BJ (cell line): ENCODE measurements at places on chromosomes 2 and 18. TPM values are rescaled to one million over a fixed set of nuclear protein-coding genes. Genes with fewer than 3 reads are reported as not detected.

ZC3H15 gene
- polyA plus RNA-seq, result 26.5 and 54.6 TPM in 2 replicates

DNA sequence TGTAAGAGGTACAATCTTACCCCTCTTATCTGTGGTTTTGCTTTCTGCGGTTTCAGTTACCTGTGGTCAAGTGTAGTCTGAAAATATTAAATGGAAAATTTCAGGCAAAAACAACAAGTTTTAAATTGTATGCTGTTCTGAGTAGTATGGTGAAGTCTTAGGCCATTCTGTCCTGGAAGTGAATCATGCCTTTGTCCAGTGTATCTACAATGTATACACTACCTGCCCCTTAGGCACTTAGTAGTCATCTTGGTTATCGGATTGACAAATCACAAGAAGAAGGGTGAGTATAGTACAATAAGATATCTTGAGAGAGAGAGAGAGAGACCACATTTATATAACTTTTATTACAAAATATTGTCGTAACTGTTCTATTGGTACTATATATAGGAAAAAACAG is 43.5 kb downstream of the RAB3GAP1 start:
- no peak for DNase-seq

DNA sequence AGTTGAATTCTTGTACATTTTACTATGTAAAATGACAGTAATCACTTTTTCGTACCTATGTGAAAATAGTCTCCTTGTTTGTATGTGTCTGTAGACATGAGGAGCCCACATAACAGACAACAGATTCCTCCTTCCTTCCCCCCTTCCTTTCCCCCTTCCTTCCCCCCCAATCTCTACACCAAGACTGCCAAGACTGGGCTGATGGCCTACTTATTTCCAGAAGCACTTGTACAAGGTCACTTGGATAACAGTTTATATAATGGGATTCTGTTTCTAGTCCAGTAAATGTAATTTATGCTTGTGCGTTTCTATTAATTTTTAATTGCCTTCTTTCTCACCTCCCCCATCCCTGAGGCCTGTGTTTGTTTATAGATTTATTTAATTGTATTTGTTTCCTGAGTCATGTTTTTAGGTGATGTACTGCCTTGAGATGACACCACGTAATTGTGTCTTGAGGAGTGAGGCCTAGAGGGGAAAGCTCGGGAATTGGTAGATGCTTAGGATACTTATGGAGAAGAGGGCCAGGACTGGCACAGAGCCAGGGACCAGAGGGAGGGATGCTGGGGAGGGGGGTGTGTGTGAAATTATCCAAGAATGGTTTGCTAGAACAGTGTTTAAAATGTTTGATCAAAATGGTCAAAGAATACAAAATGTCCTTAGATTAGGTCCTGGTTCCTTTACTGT is 12.3 kb downstream of the B3GNT2 start:
- DNase-seq, result no peak

- no peak for DNase-seq
These were observed 243.5 kb downstream of the CDH7 start for GRCh38 chr18:65994302-65994701.
